Activated CD8-positive, alpha-beta memory T cell treated with anti-CD3 and anti-CD28 coated beads, Interleukin-2, amount 50 U/mL, for 4 hours (primary cell): ENCODE measurements at places on chromosomes 3 and 15.

DNA sequence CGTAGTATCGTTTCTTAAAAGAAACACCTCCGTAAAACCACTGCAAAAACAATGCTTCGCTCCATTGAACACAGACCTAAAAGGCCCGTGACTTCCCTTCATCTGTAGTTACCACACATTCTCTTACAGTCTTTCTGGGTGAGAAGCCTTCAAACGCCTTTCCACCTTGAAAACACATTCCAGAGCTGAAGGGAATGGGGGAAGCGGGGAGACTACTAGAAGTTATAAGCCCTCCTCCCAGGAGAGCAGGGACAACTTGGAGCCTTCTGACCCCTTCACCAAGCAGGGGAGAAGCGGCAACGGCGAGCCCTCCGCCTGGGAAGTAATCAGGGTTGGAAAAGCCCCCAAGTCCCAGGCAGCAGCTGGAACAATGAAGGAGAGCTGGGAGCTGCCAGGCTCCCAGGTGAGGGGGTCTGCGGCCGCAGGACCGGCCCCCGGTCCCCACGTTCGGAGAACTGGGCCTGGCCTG, 461 bp downstream of the SECISBP2L start:
- no peak for DNase-seq

DNA sequence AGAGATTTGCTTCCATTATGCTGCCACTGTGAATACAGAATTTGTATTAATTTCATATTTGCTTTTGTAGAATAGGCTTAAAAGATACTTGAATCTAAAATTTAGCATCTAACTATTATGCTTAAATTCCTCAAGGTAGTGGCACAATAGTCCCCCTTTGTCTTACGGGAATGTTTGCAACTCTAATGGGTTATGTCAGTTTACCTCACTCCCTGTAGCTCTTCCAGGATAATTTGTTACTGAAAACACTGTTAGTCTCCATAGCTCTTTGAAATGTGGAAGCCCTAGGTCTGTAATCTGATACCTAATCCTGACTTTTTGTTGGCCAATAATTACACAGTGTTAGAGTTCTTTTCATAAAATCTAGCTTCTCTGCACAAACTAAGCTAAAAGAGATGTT, 433.4 kb downstream of the PYDC2 start:
- no peak for DNase-seq

- no peak for DNase-seq
Observed at GRCh38 chr15:93372865-93373223, 283.8 kb upstream of the RGMA start.

GRCh38 chr3:151544164-151544548, 83.3 kb upstream of the IGSF10 start:
- no peak for DNase-seq

DNA sequence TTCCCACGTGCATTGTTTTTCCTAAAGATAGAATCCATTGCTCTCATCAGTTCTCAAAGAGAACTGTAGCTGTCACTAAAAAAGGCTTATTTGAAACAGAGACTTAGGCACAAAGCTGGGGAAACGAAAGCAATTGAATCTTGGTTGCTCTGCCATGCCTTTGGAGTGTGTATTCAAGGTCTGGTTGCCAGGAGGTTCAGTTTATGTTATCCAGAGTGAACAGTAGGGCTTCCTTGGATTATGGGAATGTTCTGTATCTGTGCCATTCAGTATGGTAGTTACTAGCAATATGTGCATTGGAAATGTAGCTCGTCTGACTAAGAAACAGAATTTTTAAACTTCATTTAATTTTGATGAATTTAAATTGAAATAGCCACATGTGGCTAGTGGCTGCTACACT, 50.6 kb downstream of the CLSTN2 start:
- no peak for DNase-seq

DNA sequence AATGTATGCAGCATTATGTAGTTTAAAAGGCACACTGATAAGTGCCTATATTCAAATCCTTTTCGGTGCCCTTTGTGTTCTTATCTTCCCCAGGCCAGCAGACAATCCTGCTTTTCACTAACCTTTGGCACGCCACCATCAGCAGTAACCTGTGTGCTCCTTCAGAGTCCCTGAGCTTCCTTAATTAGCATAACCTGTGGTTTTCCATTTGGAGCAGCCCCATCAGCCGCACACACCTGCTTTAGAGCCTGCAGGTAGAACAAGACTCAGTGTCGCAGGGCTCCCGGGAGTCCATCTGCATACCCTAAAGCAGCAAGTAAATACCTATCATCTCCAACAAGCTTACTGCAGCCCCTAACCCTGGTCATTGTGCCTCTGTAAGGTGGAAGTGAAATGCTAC, 755.1 kb downstream of the ROBO2 start:
- DNase-seq: no peak

GRCh38 chr15:57671636-57672035, 34.9 kb upstream of the POLR2M start:
- no peak for DNase-seq

- DNase-seq: no peak
Observed at GRCh38 chr15:45157974-45158373, 28.2 kb downstream of the DUOX1 start.

DNA sequence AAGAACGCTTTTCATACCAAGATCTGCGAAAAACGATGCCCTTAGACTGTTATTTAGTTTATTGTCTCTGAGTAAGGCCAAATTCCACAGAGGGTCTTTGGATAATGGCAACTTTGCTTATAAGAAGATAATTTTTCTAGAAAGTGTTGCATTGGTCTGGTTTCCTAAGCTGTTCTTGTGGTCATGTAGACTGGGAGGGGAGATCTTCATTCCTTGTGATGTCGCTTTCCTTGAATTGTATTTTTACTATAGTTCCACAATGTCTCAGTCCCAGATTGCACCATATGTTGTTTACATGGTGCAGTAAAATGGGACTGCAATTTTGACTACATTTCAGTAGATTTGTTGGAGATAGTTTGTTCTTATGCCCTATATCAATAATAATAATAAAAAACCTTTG, 28.8 kb upstream of the ST3GAL6 start:
- no peak for DNase-seq

- no peak for DNase-seq
Observed at GRCh38 chr15:80087104-80087503, 27.6 kb downstream of the ZFAND6 start.

GRCh38 chr3:56260262-56260661, 208.0 kb downstream of the ERC2 start:
- no peak for DNase-seq
